Muscle of leg (tissue), 16 donors: ENCODE measurements at places on chromosomes 2 and 18. TPM values are rescaled to one million over a fixed set of nuclear protein-coding genes. Genes with fewer than 3 reads are reported as not detected.

DNA sequence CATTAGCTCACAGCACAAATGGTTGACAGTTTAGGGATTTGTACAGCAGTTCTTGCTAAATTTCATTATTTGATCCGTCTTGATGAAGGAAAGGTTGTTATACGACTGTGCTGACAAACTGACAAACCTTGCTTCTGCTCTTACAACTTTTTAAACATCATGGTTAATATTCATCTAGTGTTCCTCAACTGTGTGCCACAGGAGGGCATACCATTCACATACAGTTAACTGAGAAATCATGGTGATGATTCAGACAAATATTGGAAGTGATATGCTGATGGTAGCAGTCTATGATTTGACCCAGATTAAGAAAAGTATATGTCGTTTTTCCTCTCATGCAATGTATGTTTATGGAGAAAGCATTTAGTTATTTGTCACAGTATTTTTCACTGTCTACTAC lies 129.8 kb upstream of the FSIP2 start:
- no peak overlapping the region for H3K27ac ChIP-seq
- H3K4me1 ChIP-seq = no peaks in the 10 kb centered on the region
- H3K4me3 ChIP-seq = no peak overlapping the region
- no peaks in the 10 kb centered on the region for H3K36me3 ChIP-seq

- DNase-seq = no peak
- H3K4me3 ChIP-seq = no peak overlapping the region
- H3K27ac ChIP-seq = no peak overlapping the region
- H3K36me3 ChIP-seq = no peaks in the 10 kb centered on the region
- peaks cover 4% of the 10 kb centered on the region for H3K4me1 ChIP-seq
Measured at GRCh38 chr18:13416848-13417247, 198.3 kb downstream of the LDLRAD4 start.

- H3K27ac ChIP-seq = no peak overlapping the region
- no peaks in the 10 kb centered on the region for H3K36me3 ChIP-seq
- no peak for DNase-seq
Measured at GRCh38 chr2:115190459-115190858, 748.0 kb downstream of the DPP10 start.

- no peak overlapping the region for H3K4me3 ChIP-seq
- no peaks in the 10 kb centered on the region for H3K27me3 ChIP-seq
- H3K4me1 ChIP-seq = no peaks in the 10 kb centered on the region
- no peak overlapping the region for H3K27ac ChIP-seq
- H3K36me3 ChIP-seq = no peaks in the 10 kb centered on the region
Measured at GRCh38 chr2:119641562-119642258, 37.3 kb upstream of the TMEM177 start.

Gene NDUFS1
- total RNA-seq = 99.3 TPM

Gene ATOH8
- 15.7 TPM for total RNA-seq
